Breast epithelium (tissue), 4 donors: ENCODE measurements at places on chromosomes 4 and X. TPM values are rescaled to one million over a fixed set of nuclear protein-coding genes. Genes with fewer than 3 reads are reported as not detected.
A peak's percentile ranks its signal among the peaks of the same experiment; 100 is the strongest.

DNA sequence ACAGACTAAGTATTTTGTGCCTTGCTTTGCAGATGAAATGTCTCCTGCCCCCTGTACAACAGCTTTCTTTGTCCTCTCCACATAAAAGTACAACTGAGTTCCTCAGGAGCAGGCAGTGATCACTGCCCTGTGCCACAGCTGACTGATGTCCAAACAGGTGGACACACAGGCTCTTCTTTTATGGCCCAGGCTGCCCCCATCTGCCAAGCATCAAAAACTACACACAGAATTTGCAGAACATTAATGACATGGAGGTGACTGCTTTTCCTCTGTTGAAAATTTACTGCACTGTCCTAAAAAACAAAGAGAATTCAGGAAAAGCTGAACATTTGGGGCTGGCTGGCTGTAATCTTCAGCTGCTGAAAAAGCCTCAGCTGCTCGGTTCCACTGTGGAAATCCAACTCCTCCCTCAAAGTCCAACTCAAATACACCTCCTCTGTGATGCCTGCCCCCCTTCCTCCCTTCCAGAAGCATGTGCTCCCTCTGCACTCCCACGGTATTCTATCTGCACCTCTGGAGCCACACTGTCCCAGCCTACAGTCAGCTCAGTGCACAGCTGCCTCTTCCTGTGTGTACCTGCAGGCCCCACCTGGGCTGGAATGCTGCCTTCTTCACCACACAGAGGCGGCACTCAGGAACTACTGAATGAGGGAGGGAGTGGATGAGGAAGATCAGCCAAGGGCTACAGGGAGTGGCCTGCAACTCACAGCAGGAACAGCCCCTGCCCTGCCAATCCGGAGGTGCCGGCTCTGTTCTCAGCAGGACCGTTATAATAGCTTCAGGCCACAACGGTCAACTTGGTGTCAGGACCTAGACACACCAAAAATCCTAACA lies 10.3 kb downstream of the AFAP1 start:
- DNase-seq = peak; percentile 78

The NSUN7 gene
- 9.5 TPM for total RNA-seq

The CFP gene
- 2.6 TPM for total RNA-seq

The MTNR1A gene
- not detected for total RNA-seq

The LIMCH1 gene
- total RNA-seq = 71.8 TPM

GRCh38 chr4:41963105-41963504 lies 18.5 kb upstream of the DCAF4L1 start:
- no peak for DNase-seq

- no peak for DNase-seq
These were observed 86.4 kb downstream of the BMP15 start for GRCh38 chrX:50996930-50997329.

- no peak for DNase-seq
These were observed 225.4 kb upstream of the AGA start for GRCh38 chr4:177667687-177668086.

GRCh38 chrX:10759141-10759799 lies 138.9 kb upstream of the MID1 start:
- DNase-seq = no peak

DNA sequence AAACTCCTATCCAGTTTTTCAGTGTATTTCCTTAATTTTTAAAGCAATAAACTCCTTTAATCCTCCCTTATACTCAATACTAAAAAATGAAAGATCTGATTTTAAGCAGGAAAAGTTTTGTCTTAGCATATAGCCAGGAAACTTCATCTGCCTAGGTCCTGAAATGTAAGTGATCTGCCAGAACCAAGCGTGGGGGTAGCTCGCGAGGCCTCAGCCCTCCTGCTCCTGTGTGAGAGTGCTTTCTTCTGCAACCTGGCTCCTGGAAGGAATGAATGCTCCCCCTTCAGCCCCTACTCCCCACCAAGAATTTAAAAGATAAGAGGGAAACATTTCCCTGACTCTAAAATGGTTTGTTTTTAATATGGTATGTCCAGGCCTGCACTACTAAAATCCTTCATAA lies 160.1 kb downstream of the CBR4 start:
- DNase-seq = no peak
